ENCODE measurements at places on chromosomes 3 and 15.

GRCh38 chr3:156743859-156744258, 69.5 kb downstream of the TIPARP start:
- DNase-seq: no peak
- H3K36me3 ChIP-seq: no peaks in the 10 kb centered on the region
- no peak overlapping the region for H3K27ac ChIP-seq
- peaks cover 2% of the 10 kb centered on the region for H3K4me1 ChIP-seq
- H3K4me3 ChIP-seq: no peak overlapping the region

DNA sequence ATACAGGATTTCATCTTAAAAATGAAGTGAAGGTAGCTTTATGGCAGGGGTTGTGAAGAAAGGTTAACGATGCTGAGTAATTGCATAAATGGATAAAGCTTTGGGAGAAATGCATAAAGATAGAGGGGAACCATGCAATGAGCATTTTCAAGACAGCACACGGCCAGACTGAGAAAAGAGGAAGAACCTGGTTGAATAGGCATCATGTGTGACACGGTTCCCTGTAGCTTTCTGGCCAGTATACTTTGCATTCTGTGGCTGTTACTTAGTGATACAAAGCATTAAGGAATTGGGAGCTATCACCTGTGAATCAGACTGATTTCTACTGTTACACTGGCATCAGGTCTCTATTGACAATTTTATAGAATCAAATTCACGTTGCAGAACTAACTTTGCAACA, 33.3 kb downstream of the NR2C2 start:
- no peak overlapping the region for H3K27ac ChIP-seq
- no peaks in the 10 kb centered on the region for H3K27me3 ChIP-seq
- H3K4me3 ChIP-seq: no peak overlapping the region
- no peaks in the 10 kb centered on the region for H3K4me1 ChIP-seq

DNA sequence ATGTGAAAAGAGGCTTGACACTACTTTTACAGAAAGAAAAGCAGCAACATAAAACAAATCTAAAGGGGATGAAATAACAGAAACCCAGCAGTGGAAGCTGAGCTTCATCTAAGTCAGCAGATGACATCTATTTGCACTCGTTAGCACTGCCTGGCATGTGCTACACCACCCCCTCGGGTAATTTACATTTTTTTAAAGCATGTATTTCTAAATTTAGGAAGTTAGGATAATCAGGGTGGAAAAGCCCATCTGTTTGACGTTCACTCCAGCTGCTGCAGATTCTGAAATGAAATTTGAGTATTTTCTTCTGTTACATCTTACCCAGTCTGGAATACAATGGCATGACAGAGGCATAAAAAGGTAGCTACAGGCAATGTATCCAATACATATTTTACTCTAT, 20.7 kb downstream of the IGSF11 start:
- H3K27me3 ChIP-seq: no peaks in the 10 kb centered on the region
- no peaks in the 10 kb centered on the region for H3K36me3 ChIP-seq
- no peak for DNase-seq
- no peaks in the 10 kb centered on the region for H3K4me1 ChIP-seq
- H3K4me3 ChIP-seq: no peak overlapping the region

GRCh38 chr3:48503401-48504050, 448 bp downstream of the SHISA5 start:
- peak overlapping the region; percentile 44 for H3K4me3 ChIP-seq
- no peaks in the 10 kb centered on the region for H3K4me1 ChIP-seq
- H3K27me3 ChIP-seq: no peaks in the 10 kb centered on the region
- DNase-seq: peak; percentile 59

- no peaks in the 10 kb centered on the region for H3K36me3 ChIP-seq
- no peak overlapping the region for H3K4me3 ChIP-seq
- DNase-seq: peak; percentile 59
- H3K27me3 ChIP-seq: no peaks in the 10 kb centered on the region
- H3K27ac ChIP-seq: no peak overlapping the region
These were observed 24.6 kb downstream of the EBLN2 start for GRCh38 chr3:73086071-73086494.

DNA sequence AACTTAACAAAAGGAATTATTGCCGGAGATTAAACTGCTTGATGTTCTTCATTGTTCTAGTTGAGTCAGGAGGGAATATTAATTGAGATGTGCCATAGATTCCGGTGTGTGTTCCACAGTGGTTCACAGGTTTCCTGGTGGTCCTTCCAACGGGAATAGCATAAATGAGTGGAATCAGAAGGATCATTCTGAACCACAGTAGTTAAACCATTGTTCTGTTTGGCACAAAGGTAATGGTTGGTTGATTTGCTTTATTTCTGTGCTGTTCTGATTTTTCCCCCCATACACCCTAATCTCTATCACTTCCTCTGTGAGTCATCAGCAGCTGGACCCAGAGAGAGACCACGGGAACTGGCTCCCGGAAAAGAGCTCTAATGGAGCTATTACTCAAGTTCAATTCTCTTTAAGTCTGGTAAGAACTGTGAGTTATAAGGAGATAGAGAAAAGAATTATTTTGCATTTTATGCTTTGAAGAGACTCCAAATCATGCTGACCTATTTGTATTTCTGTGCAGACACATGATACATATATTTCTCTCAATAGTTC, 627.2 kb downstream of the ZIC1 start:
- no peak overlapping the region for H3K4me3 ChIP-seq
- peak; percentile 79 for DNase-seq
- no peaks in the 10 kb centered on the region for H3K36me3 ChIP-seq
- no peak overlapping the region for H3K27ac ChIP-seq

DNA sequence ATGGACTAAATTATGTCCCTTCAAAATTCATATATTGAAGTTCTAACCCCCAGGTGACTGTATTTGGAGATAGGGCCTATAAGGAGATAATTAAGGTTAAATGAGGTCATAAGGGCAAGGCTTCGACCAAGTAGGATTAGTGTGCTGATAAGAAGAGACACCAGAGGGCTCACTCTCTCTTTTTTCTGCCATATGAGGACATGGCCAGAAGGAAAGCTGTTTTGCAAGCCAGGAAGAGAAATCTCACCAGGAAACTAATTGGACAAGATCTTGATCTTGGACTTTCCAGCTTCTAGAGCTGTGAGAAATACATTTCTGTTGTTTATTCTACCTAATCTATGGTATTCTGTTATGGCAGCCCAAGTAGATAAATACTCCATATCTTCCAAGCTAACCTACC, 503.6 kb upstream of the NAALADL2 start:
- no peak overlapping the region for H3K4me3 ChIP-seq
- DNase-seq: peak; percentile 42
- H3K27me3 ChIP-seq: no peaks in the 10 kb centered on the region
- no peaks in the 10 kb centered on the region for H3K36me3 ChIP-seq

DNA sequence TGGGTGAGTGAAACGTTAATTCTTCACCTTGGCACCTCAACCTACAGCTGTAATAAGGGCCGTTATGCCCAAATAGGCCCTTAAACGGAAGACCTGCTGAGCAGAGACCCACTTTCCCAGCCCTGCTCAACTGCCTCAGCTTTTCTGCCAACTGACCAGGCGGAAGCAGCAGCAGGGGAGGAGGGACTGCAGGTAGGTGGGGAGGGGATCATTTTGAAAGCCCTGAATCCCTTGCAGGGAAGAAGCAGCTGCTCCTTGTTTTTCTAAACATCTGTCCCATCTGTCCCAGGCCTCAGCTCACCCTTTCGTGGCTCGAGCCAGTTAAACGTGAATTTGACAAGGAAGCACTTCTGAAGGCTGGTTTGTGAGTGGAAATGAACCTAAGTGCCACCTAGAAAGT, 978 bp upstream of the CMC1 start:
- no peaks in the 10 kb centered on the region for H3K27me3 ChIP-seq
- H3K4me3 ChIP-seq: no peak overlapping the region
- no peak overlapping the region for H3K27ac ChIP-seq
- no peaks in the 10 kb centered on the region for H3K36me3 ChIP-seq
- peaks cover 3% of the 10 kb centered on the region for H3K4me1 ChIP-seq

DNA sequence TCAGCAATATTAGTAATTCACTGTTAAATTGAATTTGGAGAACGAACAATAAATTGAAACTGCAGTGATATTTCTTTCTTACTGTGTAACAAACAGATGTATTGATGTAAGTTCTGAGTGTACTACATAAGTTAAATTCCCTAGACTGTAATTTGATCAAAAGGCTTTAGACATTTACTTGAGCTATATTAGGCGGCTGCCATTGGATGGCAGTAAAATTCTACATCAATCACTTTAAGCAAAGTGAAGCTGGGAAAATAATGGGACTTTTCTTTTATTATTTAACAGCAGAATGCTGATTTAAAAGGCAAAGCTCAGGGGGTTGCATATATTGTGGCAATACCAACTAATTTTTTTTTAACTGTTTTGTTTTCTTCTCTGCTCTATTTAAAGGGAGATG, 212.6 kb upstream of the PLSCR5 start:
- no peak overlapping the region for H3K4me3 ChIP-seq
- H3K36me3 ChIP-seq: no peaks in the 10 kb centered on the region
- no peak overlapping the region for H3K27ac ChIP-seq
- DNase-seq: peak; percentile 49

DNA sequence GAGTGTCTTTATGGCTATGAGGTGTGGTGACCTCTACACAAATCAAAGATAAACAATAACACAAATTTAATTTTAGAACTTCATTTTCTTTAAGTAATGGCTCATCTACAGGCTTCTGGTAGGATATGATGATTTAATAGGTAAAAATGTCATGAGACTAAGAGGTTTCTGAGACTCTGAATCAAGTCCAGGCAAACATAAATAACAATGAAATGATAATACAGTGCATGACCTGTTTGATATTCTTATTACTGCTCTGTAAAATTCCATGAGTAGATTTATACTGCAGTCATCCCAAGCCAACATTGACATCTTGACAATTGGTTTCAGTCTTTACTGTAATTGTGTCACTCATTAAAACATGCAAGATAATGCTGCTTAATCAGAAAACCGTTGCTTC, 936.8 kb downstream of the MCTP2 start:
- DNase-seq: no peak
- H3K4me1 ChIP-seq: peaks cover 14% of the 10 kb centered on the region
- no peak overlapping the region for H3K4me3 ChIP-seq
- H3K27ac ChIP-seq: no peak overlapping the region

DNA sequence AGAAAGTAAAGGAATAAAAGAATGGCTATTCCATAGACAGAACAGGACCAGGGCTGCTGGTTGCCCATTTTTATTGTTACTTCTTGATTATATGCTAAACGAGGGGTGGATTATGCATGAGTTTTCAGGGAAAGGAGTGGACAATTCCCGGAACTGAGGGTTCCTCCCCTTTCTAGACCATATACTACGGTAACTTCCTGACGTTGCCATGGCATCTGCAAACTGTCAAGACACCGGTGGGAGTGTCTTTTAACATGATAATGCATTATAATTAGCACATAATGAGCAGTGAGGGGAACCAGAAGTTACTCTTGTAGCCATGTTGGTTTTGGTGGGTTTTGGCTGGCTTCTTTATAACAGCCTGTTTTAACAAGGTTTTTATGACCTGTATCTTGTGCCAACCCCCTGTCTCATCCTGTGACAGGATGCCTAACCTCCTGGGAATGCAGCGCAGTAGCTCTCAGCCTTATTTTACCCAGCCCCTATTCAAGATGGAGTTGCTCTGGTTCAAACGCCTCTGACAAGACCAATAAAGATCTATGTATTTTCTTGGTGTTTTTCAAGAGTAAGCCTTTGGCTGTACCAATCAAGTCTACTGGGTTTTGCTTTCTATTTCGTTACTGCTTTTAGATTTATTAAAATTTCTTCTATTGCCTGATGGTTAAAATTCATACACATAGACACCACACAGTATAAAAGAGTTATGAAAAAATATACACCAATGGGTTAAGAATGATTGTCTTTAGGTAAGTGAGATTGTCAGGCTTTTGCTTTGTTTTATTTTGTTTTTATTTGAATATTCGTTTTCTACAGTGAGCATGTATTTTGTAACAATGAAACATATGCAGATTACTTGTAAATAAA, 37.4 kb upstream of the CTDSPL start:
- DNase-seq: no peak
- H3K27ac ChIP-seq: no peak overlapping the region
- H3K4me3 ChIP-seq: no peak overlapping the region
- no peaks in the 10 kb centered on the region for H3K36me3 ChIP-seq
- H3K4me1 ChIP-seq: peaks cover 17% of the 10 kb centered on the region

DNA sequence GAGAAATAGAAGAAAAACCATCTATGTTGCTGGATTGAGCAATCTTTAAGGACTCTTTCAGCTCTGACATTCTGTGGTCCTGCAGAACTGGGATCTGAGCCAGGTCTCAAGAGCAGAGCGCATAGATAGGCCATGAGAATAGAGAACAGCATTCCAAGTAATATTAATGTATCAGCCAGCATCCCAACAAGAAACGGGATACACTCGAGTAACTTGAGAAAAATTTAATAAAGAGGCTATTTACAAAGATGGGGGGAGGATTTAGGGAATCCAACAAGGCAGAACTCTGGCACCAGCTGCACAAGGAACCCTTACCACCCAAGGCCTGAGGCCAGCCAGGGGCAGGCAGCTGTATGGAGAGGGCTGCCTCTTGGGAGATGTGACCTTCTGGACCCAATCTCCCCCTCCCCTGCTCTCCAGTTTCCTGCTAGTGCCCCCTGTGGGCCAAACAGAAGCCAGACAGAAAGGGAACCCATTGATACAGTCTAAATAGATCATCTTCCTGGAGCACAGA, 8.2 kb downstream of the TMOD2 start:
- peaks cover 17% of the 10 kb centered on the region for H3K27me3 ChIP-seq
- H3K4me3 ChIP-seq: no peak overlapping the region
- no peak overlapping the region for H3K27ac ChIP-seq
- no peaks in the 10 kb centered on the region for H3K4me1 ChIP-seq

DNA sequence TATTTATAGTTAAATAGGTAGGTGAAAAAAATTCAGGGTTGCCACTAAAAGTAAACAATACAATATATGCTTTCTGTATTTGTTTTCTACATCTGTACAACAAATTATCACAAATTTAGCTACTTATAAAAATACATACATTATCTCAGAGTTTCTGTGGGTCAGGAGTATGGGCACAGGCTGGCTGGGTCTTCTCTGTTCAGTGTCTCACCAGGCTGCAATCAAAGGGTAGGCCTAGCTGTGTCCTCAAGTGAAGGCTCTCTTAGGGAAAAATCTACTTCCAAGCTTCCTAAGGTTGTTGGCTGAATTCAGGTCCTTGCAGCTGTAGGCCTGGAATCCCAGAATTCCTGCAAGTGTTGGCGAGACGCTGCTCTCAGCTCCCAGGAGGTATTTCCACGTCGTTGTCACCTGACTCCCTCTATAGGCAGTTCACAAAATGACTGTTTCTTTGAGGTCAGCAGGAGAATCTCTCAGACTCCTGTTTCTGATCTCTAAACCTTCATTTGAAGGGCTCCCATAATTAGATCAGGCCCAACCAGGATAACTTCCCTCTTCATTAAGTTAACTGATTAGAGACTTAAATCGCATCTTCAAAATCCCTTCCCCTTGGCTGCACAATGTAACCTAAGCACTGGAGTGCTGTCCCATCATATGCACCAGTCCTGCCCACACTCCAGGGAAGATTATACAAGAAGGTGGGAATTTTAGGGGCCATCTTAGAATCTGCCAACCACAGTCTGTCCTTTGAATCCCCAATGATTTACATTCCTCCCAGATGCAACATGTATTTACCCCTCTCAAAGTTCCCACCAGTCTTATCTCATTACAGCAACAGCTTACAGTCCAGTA, 296.6 kb downstream of the SUCLG2 start:
- no peak overlapping the region for H3K4me3 ChIP-seq
- H3K27ac ChIP-seq: no peak overlapping the region
- no peaks in the 10 kb centered on the region for H3K4me1 ChIP-seq
- H3K36me3 ChIP-seq: no peaks in the 10 kb centered on the region
- peak; percentile 34 for DNase-seq
